ENCODE measurements at places on chromosomes 12 and 14.

- no peak for DNase-seq
Observed at GRCh38 chr12:128980623-128981022, 127.3 kb downstream of the GLT1D1 start.

DNA sequence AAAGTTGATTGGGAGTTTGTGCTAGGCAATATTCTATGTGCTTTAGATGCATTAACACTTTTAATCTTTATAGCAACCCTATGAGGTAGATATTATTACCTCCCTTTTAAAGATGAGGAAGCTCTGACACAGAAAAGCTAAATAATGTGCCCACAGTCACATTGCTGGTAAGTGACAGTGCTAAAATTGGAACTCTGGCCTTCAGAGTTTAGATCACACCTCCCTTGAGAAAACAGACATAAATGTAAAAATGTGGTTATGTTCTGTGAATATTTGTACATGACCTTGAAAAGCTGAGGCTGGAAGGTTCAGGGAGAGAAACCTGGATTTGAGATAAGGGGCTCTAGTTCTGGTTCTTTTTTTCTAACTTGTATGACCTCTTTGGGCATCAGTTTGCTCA lies 1.9 kb downstream of the ABHD4 start:
- DNase-seq: no peak

DNA sequence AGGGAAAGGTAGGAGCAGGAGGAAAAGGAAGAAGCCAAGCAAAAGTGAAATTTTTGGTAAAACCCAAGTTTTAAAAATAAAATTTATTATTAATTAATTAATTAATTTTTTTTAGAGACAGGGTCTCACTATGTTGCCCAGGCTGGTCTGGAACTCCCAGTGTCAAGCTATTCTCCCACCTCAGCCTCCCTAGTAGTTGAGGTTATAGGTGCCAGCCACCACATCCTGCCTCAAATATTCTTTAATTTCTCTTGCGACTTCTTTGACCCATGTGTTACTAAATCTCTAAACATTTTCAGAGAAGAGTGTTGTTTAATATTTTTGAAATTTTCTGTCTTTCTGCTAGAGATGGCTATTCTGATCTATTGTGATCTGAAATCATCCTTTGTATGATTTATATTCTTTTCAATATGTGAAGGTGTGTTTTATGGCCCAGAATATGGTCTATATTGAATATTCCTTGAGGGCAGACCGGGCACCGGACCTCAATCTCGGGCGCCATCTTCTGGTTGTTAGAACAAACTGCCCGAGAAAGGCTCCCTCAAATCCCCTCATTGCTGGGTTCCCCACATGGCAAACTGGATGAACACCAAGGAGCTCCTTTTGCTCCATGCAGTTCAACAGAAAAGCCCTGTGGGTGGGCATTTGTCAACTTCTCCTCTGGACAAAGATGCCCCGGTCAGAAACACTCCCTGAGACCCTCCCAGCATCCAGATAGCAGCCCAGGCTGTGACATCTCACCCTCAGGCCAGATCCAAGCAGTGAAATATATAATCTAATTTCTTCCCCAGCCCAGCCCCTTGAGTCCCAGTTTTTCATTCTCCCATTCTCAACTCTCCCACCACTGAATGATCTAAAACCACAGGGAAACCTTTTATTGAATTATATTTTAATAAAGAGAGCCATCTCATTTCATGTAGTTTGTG lies 110.5 kb downstream of the ASCL4 start:
- peak; percentile 22 for DNase-seq

DNA sequence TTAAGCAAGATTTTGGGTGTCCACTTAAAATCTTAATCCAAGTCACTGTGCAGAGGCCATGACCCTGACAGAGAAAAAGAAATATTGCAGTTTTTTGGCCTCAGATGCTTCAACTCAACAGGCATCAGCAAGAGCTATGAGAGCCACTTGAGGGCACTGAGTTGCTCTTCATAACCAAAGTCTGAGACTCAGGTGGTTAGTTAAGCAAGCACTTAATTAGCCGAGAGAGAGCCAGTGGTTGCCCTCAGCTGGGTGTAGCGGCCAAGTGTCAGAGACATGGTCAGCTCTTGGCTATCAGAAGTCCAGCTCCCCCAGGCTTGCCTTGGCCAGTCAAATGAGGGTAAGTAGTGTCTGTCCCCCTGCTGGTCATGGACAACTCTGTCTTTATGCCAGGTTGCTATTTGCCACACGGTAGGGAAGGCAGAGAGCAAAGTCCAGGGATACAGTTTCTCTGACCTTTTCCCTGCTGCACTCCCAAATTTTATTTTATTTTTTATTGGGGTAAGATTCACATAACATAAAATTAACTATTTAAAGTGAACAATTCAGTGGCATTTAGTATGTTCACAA lies 9.0 kb upstream of the KRT71 start:
- no peak for DNase-seq

DNA sequence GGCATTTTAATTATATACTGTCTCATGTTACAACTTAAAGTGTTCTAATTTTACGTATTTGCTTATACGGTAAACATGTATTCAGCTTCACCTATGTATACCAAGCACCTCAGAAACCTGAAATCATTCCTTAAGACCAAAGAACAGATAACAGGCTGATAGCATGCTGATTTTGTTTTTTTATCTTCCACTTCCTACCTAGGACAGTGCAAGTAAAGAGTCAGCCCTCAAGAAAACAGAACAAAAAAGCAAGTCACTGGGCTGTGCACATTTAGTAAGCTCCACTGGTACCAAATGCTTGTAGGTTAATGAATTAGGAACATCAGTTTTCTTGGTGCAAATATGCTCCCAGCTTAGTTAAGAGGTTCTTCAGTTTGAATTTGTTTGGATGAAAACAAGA lies 611.3 kb downstream of the VRK1 start:
- DNase-seq: no peak

DNA sequence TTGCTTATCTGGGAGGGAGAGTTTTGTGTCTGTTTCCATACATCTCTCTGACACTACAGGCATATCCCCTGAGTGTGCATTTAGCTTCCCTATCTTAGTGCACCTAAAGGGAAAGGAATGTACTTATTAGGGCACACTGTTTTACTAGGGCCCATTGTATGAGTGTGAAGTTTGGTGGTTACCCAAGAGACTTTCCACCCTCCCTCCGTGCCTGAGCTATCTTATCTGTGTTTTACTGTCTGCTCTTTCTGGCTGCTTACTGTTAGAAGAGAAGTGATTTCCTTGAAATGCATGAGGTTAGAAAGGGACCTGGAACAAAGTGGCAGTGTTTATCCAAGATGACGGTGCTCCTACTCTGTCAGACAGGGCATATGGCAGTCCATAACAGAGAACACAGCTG lies 8.5 kb upstream of the SVOP start:
- no peak for DNase-seq

DNA sequence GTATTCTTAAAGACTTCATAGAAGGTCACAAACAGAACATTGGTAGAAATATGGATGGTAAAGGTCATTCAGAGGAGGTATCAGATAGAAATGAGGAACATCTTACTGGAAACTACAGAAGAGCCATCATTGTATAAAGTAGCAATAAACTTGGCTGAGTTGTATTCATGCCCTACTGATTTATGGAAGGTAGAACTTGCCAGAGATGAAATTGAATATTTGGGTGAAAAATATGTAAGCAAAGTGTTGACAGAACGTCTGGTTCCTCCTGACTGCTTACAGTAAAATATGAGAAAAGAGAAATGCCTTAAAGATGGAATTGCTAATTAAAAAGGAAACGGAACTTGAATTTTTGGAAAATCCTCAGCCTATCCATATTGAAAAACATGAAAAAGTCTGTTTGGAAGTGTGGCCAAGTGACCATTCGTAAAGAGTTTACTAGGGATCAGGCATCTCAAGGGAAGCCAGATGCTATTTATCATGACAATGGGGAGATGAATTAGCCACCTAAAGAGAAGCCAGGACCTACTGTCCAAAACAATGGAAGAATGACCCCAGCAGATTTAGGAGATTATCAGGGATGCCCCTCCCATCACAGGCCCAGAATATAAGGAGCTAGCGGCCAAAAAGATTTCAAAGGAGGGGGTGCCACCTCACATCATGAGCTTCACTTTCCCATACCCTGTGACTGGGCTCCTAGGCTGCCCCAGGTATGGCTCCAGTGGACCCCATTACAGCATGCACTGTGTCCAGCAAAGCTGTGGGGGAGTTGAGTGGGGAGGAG lies 189.3 kb downstream of the ITPR2 start:
- DNase-seq: no peak

DNA sequence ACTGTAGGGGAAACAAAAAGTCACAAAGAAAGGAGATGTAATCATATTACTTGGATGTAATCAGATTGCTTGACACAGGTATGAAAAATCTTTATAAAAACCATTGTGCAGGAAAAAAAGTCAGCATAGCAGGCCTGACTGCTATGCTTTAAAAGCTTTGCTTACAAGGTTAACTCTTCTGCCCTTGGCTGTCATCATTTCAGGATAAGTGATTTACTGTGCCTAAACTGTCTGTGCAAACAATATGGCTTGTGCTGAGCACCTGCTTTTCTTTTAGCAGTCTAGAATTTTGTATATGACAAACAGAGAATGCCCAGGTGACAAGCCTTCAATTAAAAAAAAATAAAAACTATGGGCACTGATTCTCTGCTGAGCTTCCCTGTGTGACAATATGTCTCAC lies 63.8 kb upstream of the PLEKHG7 start:
- DNase-seq: no peak

Data from nucleus accumbens (tissue), 56 donors.